Tongue (tissue), 3 donors: ENCODE measurements at places on chromosomes 3 and 15. TPM values are rescaled to one million over a fixed set of nuclear protein-coding genes. Genes with fewer than 3 reads are reported as not detected.

Gene PRR20G
- not detected for total RNA-seq

Gene SUSD5
- 3.5 TPM for total RNA-seq

Gene SLC2A2
- not detected for total RNA-seq

Gene CCDC13
- 1.1 TPM for total RNA-seq

Gene SNX33
- 14.5 TPM for total RNA-seq

Gene CHRNB4
- 1.1 TPM for total RNA-seq

Gene NPTN
- 85.5 TPM for total RNA-seq

Gene GFM1
- total RNA-seq: 95.5 TPM

Gene UBE2Q2
- total RNA-seq: 51.0 TPM

Gene KLHDC8B
- 73.4 TPM for total RNA-seq

Gene CCR3
- 0.51 TPM for total RNA-seq

Gene ARF4
- total RNA-seq: 94.7 TPM

Gene SLC27A2
- 0.31 TPM for total RNA-seq

Gene ALG1L2
- not detected for total RNA-seq

Gene ZNF80
- total RNA-seq: not detected

Gene TMEM207
- total RNA-seq: not detected

Gene SLC12A1
- not detected for total RNA-seq

Gene REC114
- not detected for total RNA-seq

Gene AGBL1
- 77.9 TPM for total RNA-seq

Gene ALDH1A3
- 59.0 TPM for total RNA-seq

Gene GOLGA8T
- not detected for total RNA-seq

Gene C3orf49
- not detected for total RNA-seq

Gene SPATA12
- not detected for total RNA-seq

Gene U2SURP
- 107 TPM for total RNA-seq

Gene PCLAF
- 12.0 TPM for total RNA-seq

Gene MTHFS
- total RNA-seq: 25.4 TPM

Gene ITIH1
- not detected for total RNA-seq

Gene MRPL47
- total RNA-seq: 29.6 TPM

Gene FMN1
- 5.3 TPM for total RNA-seq

Gene ERICH6
- total RNA-seq: not detected

Gene KIF7
- 8.2 TPM for total RNA-seq

Gene CLDN1
- total RNA-seq: 17.7 TPM
